ENCODE measurements at places on chromosomes 16 and 17.

- no peak for DNase-seq
Measured at GRCh38 chr16:12146966-12147365, 170.4 kb downstream of the SNX29 start.

DNA sequence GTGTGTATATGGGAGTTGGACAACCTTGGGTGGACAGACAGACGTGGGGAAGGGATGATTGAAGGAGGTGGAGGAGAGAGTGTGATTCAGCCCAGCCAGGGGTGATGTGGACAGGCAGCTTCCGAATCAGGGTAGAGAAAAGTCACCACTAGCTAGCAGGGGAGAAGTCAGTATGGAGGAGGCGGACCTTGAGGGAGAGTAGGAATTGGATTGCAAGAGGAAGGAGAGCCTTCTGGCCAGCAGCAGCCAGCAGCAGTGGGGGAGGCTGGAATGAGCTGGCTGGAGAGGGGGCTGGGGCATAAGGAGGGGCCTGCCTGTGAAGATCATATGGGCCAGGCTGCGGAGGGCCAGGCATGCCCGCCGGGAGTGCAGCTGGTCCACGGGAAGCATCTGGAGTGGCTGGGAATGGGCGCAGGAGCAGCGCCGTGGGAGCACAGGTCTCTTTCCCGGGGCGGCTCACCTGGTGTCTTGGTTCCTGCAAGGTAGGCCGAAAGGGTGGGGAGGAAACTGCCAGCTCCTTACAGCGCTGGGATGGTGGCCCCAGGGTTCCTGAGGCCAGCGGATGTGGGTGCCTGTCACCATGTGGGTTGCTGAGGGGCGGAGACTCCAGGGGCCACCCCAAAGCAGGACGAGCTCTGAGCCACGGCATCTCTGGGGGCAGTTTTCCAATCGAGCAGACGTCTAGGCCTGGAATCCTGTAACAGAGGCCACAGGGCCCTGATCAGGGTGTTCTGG lies 235.3 kb downstream of the SEC14L1 start:
- no peak for DNase-seq

GRCh38 chr16:49745311-49745747 lies 110.6 kb downstream of the ZNF423 start:
- no peak for DNase-seq

GRCh38 chr17:68953340-68953997 lies 1.7 kb downstream of the ABCA8 start:
- no peak for DNase-seq

DNA sequence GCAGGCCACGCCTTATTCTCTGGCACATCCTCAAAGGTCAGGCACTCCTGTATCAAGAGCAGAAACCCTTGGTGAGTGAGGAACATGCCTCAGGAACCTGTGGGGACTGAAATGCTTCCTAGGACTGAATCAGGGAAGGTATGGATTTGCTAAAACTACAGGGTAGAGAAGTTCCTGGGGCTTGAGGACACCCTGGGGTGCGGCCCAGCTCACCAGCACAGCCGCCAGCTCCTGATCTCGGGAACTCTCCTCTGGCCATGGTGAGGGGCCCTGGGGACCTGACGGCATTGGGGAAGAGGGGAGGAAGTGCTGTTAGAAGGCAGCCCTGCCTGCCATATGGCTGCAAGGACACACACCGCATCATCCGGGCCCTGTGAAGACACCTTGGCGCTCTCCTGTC lies 7.5 kb downstream of the ZSCAN10 start:
- DNase-seq = no peak

GRCh38 chr16:15714393-15715172 lies 64.5 kb downstream of the NDE1 start:
- no peak for DNase-seq

GRCh38 chr16:11053916-11054460 lies 109.6 kb downstream of the CLEC16A start:
- no peak for DNase-seq

- DNase-seq = peak; percentile 62
Measured at GRCh38 chr16:66603537-66604375, 748 bp upstream of the CMTM3 start.

DNA sequence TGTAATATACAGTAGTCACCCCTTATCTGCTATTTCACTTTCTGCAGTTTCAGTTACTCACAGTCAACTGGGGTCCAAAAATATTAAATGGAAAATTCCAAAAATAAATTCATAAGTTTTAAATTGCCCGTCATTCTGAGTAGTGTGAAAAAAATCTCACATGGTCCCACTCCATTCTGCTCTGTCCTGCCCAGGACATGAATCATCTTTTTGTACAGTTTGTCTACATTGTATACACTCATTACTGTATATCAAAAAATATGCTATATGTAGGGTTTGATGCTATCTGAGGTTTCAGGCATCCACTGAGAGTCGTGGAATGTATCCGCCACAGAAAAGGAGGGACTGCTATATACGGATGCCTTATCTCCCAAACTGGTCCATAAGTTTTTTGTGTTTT lies 16.0 kb upstream of the APPBP2 start:
- DNase-seq = no peak

DNA sequence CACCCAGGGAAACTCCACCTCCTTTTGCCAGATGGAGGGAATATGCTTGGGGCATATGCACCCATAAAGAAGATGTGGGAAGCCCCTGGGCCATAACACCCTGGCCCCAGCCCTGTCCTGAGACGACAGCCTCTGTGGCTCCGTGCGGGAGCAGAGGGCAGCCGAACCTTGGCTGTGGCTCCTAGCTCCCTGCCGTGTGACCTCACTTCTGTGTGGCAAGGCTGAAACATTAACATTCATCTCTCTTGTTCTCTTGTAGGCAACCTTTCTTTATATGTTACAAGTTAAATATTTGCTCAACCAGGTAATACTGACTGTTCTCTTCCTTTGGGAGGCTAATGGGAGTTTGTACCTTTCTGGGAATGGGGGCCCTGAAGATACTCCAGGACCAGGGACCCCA lies 17.5 kb downstream of the SLC47A1 start:
- DNase-seq = no peak

GRCh38 chr16:46857368-46857945 lies 26.5 kb upstream of the C16orf87 start:
- DNase-seq = peak; percentile 17

All from Daoy (cell line).